Activated CD8-positive, alpha-beta memory T cell treated with anti-CD3 and anti-CD28 coated beads for 48 hours (primary cell): ENCODE measurements at places on chromosomes 6 and 20.

DNA sequence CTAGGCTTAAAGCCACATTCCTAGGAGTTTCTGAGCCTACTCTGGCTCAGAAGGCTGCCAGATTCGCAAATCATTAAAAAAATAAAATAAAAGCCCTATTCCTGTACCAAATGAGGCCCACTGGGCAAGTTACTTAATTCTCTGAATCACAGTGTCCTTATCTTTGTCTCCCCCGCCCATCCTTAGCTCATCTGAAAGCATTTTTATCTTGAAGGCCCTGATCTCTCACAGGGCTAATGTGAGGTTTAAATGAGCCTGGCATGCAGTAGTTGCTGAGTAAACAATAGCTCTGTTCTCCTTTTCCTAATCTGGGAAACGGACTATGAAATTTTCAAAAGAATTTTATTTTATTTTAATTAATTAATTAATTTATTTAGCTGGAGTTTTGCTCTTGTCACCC lies 2.1 kb upstream of the ZBTB12 start:
- DNase-seq, result no peak

DNA sequence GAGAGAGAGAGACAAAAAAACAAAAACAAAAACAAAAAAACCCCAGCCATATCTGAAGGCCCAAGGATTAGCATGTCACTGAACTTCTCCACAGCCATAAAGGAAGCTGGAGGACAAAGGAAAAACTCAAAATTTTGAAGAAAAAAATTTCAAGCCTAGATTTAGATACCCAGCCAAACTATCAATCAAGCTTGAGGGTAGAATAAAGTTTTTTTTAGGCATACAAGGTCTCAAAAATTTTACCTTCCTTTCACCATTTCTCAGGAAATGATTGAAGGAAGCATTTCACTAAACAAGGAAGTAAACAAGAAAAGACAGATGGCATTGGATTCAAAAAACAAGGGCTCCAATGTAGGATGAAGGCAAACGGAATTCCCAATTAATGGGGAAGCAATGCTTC lies 52.1 kb downstream of the KCNK5 start:
- DNase-seq, result no peak

DNA sequence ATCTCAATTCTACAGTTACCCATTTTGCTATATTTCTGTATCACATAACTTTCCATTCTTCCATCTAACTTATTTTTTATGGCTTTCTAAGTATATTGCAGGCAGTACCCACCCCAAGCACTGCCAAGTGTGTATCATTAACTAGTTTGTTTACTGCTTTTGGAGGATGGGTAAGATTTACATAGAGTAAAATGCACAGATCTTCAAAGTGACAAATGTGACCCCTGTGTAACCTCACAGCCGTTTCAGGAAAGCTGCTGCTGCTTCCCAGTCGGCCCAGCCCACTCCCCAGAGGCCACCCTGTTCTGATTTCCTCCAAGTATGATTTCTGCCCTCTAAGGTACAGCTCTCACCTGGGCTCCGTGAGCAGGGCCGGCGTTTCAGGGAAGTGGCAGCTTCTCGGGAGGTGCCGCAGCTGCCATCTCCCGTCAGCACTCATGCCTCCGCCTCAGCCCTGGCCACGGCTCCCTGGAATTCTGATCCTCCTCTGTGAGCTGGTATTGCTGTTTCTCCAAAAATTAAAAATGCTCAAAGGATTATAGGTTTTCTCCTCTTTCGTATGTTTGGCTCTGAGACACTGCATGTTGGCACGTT lies 15.0 kb upstream of the MAP1LC3A start:
- no peak for DNase-seq

- DNase-seq, result no peak
Observed at GRCh38 chr6:1580109-1580508, 29.6 kb upstream of the FOXC1 start.

GRCh38 chr6:10569392-10570127 lies 48.4 kb downstream of the GCNT2 start:
- DNase-seq, result no peak

- DNase-seq, result no peak
Observed at GRCh38 chr6:155187106-155187505, 76.7 kb upstream of the CLDN20 start.

DNA sequence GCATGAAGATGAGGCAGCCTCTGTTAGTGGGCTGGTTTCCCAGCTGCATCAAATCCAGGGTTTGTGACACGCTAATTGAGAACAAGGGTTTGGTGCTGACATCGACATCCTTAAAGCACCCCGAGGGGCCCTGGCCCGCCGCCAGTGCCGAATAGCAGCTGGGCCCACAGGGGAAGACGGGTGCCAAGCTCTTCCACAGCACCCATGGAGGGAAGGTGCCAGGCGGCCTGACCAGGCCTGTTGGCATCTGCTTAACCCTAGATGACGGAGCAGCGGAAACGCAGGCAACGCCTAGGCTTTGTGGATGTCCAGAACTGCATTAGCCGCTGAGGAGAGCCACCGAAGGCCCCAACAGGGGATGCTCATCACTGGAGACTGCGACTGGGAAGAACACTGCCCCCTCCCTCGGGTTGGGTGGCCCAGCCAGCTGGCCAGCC lies 16.0 kb downstream of the UQCC2 start:
- DNase-seq, result no peak

DNA sequence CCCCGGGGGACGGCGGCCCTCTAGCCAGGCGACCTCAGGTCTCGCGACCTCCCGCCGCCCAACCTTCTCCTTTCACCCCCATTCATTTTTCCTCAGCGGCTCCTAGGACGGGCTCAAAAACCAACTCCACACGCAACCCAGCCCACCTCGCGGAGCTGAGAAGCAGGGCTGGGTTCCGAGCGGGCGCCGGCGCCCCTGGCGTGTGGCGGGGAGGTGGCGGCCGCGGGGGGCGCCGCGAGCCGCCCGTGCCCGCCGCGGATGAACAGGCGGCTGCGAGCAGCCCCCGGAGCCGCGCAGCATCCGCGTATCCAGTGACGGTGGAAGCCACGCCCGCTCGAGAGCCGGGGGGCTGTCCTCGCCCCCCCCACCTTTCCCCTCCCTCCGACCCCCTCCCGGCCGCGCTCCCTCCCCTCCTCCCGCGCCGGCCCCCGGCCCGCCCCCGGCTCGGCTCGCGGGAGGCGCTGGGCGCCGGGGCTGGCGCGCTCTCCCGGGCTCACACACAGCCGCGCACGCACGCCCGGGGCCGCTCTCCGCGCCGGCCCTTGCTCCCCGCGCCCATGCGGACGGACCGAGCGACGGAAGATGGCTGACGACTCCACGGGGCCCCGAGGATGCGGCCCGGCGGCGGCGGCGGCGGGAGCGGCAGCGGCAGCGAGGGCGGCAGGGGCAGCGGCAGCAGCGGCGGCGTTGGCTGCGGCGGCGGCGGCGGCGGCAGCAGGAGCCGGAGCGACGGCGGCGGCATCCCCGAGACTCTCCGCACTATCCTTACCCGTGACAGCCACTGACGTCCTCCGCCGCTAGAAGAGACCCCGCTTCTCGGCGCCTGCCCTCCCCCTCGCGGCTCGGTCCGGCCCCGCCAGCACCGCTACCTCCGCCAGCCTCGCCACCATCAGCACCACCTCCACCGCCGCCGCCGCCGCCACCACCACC lies at the start of gene SOBP:
TSS of gene SOBP (plus strand) at position 482 of the 930 bp plus-strand sequence. CDS start 500 bp downstream, outside the sequence.
- DNase-seq, result no peak

GRCh38 chr20:54078296-54078984 lies 8.0 kb upstream of the BCAS1 start:
- DNase-seq, result no peak

DNA sequence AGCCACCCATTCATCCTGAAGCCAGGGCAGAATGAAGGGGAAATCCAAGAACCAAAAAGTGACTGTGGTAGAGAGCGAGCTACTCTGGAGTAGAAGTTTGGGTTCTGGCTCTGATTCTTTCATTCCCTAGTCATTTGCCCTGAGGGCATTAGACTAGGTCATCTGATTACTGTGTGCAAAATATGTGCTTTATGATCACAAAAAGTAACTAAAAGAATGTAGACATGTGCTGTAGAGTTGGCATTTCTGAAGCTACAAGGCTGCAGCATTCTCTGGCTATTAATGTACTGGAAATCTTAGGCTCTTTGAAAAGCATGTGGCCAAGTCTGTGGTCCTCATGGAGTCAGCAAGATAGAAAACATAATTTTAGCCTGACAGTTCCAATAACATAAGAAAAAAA lies 94.2 kb downstream of the TBC1D7 start:
- no peak for DNase-seq

DNA sequence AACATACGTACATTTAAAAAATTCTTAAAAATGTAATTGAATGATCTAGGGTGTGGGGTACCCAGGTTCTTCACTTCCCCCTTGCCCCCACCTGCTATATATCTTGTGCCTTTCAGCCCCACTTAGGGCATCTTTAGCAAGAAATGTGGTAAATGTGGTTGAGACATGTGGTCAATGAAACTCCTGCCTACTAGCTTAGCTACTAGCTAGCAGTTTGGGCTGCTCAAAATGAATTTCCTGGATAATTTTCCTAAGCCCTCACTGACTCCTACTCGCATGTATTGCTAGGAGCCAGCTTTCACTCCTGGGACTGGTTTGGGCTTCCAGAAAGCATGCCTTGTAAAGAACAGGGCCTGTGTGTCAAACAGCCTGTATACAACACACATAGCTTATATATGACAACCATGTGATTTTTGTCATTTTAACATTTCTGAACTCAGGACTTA lies 257.3 kb downstream of the ATXN1 start:
- DNase-seq, result no peak

- DNase-seq, result no peak
Observed at GRCh38 chr20:9510911-9511310, 3.5 kb upstream of the LAMP5 start.
